ENCODE measurements at places on chromosomes 2 and 18. TPM values are rescaled to one million over a fixed set of nuclear protein-coding genes. Genes with fewer than 3 reads are reported as not detected.

Gene NFE2L2
- total RNA-seq = 128 TPM

Gene GALNT13
- not detected for total RNA-seq

Gene SCG2
- total RNA-seq = 0.56 TPM

Gene UGT1A5
- 7.1 TPM for total RNA-seq

Gene SLC30A3
- total RNA-seq = 0.24 TPM

Gene UGT1A4
- 6.1 TPM for total RNA-seq

Gene NMUR1
- not detected for total RNA-seq

Gene RUFY4
- 0.21 TPM for total RNA-seq

Gene FSIP2
- total RNA-seq = 0.27 TPM

Gene SAG
- total RNA-seq = not detected

Gene CYP27A1
- total RNA-seq = 12.2 TPM

Gene NBEAL1
- 37.6 TPM for total RNA-seq

Gene DSG4
- total RNA-seq = not detected

Gene CPO
- total RNA-seq = 0.40 TPM

Gene AQP12A
- total RNA-seq = not detected

Gene TMEFF2
- total RNA-seq = 0.64 TPM

Gene FIGLA
- not detected for total RNA-seq

Gene ACMSD
- not detected for total RNA-seq

Gene SRD5A2
- not detected for total RNA-seq

Gene SCN3A
- total RNA-seq = 1.3 TPM

Gene TEX44
- total RNA-seq = not detected

Gene ADCYAP1
- total RNA-seq = not detected

Gene DLX1
- total RNA-seq = not detected

Gene GAREM1
- 19.3 TPM for total RNA-seq

Gene SERPINB4
- total RNA-seq = not detected

Gene LYG1
- total RNA-seq = 2.3 TPM

Gene NEB
- total RNA-seq = 50.0 TPM

Gene MROH2A
- 0.33 TPM for total RNA-seq

Gene DAW1
- total RNA-seq = 2.4 TPM

Gene MYO5B
- 59.1 TPM for total RNA-seq

Gene SNORC
- 4.3 TPM for total RNA-seq

Gene IL36A
- total RNA-seq = not detected

Gene HOXD13
- total RNA-seq = not detected

Gene STARD6
- not detected for total RNA-seq

Gene CD207
- not detected for total RNA-seq

Gene RFTN2
- 0.05 TPM for total RNA-seq

Gene CCDC74A
- total RNA-seq = 2.0 TPM

Gene TFCP2L1
- 21.1 TPM for total RNA-seq

Gene MXD1
- total RNA-seq = 17.4 TPM

All from Calu3 (cell line).